ENCODE measurements at places on chromosomes 4 and X.

DNA sequence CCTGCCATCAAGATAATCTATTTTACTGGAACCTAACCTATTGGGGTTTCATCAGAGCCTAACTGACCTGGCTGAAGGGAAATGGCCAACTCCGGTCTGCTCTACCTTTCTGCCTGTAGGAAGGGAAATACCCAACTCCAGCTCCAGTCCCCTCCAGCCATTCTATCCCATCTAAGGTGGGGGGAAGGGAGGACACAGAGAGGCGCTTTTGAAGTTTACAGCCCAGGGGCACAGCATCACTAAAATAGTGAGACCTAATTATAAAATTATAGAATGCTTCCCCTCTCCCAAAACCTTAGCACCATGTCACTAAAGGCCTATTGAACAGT is 27.8 kb upstream of the ACSL4 start:
- no peak for DNase-seq

DNA sequence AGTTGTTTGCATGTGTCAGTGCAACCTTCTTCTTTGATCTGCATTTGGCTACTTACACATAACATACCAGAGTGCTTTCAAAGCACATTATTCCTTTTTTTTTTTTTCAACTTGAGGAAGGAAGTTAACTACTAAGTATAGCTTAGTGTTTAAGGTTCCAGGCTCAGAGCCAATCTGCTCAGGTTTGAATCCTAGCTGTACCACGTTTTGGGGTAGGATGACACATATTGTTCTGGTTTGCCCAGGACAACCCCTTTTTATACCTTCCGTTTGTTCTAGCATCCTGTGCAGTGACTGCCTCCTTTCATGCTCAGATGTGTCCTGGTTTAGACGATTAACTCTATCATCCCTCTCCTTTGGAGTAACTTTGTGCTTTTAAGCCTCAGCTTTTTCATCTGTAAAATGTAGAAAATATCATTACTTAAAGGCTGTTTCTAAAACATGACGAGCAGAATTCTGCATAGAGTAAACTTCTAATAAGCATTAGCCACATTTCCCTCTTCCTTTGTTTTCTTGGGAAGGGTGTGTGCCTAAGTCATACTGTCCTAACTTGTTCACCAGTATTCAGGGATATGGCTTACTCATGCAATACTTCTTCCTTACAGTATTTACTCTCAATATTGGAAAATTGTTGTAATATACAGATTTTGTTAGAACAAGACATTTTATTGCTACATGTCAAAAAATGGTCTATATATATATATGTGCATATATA is 281.3 kb downstream of the C4orf33 start:
- no peak for DNase-seq

GRCh38 chrX:25049357-25049756 is 33.6 kb upstream of the ARX start:
- DNase-seq = no peak

GRCh38 chr4:37815591-37815990 is 10.9 kb upstream of the PGM2 start:
- no peak for DNase-seq

GRCh38 chr4:113677325-113677724 is 84.2 kb downstream of the CAMK2D start:
- DNase-seq = peak; percentile 54

DNA sequence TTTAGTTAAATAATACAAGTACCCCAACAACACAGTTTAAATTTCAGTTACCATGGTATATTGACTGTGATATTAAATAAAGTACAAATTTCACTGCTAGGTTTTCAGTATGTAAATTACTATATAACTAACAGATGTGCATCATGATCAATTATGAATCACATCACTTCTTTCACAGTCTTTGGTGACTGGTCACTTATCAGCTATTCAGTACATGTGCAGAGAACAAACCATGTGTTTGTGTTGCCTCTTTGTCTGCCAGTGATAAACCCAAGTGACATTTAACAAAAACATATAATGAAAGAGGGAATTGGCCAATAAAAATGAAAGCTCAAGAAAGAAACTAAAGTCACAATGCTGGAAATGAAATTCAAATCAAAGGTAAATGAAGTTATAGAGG is 249.3 kb downstream of the CHIC1 start:
- DNase-seq = no peak

DNA sequence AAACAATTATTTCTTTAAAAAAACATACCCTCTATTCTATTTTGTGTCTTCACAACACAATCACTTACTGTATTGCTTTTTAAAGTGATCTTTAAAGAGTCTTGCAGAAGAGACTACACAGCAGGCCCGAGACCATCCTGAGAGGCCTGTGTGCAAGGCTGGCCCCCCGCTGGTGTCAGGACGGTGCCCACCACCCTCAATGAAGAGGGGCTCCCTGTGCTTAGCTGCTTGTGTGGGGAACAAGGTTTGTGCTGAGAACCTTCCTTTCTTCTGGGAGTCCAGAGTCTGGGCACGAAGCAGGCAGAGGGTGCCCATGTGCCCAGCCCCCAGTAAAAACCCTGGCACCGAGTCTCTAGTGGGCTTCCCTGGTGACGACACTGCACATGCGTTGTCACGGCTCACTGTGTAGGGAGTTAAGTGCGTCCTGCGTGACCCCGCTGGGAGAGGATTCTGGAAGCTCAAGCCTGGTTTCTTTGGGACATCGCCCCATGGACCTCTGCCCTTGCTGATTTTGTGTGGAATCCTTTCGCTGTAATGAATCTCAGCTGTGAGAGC is 22.0 kb downstream of the RGS12 start:
- DNase-seq = no peak

- DNase-seq = no peak
Measured at GRCh38 chr4:5969777-5970176, 48.5 kb downstream of the C4orf50 start.

DNA sequence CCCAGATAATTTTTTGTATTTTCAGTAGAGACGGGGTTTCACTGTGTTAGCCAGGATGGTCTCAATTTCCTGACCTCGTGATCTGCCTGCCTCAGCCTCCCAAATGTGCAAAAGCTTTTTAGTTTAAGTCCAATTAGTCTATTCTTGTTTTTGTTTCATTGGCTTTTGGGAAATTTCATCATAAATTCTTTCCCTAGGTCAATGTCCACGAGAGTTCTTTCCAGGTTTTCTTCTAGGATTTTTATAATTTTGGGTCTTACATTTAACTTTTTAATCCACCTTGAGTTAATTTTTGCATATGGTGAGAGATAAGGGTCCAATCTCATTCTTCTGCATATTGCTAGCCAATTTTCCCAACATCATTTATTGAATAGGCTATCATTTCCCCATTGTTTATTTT is 36.3 kb upstream of the PDLIM5 start:
- DNase-seq = no peak

DNA sequence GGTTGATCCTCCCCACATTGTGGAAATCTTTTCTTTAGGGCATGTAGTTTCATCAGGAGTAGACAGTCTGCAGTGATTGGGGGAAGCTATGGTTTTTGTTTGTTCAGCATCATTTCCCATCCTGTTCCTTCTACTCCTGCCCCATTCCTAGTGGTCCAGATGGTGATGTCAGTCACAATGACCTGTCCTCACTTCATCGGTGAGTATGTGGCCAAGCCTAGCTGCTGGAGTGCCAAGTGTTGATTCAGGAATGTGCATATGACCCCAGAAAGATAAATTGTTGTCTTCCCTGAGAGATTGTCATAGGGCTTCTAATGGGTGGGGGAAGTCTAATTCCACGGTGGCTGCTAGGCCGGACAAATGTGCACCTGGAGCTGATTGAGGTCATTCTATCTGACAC is 130.6 kb upstream of the FAT1 start:
- no peak for DNase-seq

GRCh38 chr4:44842531-44842930 is 116.2 kb upstream of the GNPDA2 start:
- no peak for DNase-seq

- DNase-seq = no peak
Measured at GRCh38 chr4:184413261-184414046, 60.9 kb downstream of the IRF2 start.

- DNase-seq = no peak
Measured at GRCh38 chr4:144223149-144223548, 82.6 kb upstream of the GYPA start.
